IPS-NIHi11 (cell line): ENCODE measurements at places on chromosomes 12 and 14.

GRCh38 chr14:102323102-102323501, 3.6 kb downstream of the ZNF839 start:
- peak; percentile 55 for DNase-seq

GRCh38 chr14:52125885-52126284, 57.0 kb upstream of the NID2 start:
- no peak for DNase-seq

DNA sequence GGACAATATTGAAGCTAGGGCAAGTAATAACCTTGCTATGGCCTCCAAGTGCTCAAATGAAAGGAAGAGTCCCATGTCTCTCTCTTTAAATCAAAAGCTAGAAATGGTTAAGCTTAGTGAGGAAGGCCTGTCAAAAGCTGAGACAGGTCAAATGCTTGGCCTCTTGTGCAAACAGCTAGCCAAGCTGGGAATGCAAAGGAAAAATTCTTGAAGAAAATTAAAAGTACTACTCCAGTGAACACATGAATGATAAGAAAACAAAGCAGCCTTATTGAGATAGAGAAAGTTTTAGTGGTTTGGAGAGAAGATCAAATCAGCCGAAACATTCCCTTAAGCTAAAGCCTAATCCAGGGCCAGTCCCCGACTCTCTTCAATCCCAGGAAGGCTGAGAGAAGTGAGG, 84.1 kb upstream of the PLEKHA5 start:
- DNase-seq = no peak

GRCh38 chr12:87921621-87922020, 107.6 kb downstream of the C12orf50 start:
- DNase-seq = no peak

DNA sequence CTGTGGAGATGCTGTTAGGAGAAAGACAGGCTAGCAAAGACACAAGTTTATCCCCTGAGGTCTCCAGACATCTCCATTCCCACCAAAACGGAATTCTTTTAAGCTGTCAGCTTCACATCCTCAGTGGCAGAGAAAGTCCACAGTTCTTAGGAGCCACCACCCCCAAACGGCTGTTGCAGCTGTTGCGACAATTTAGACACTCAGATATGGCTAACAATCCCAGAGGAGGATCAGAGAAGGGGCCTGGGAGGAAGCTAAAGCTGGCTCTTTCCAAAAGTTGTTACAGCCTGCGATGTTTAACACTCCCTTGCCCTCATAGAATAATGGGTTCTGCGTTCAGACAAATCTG, 1.9 kb upstream of the ATP5MC2 start:
- DNase-seq = no peak

DNA sequence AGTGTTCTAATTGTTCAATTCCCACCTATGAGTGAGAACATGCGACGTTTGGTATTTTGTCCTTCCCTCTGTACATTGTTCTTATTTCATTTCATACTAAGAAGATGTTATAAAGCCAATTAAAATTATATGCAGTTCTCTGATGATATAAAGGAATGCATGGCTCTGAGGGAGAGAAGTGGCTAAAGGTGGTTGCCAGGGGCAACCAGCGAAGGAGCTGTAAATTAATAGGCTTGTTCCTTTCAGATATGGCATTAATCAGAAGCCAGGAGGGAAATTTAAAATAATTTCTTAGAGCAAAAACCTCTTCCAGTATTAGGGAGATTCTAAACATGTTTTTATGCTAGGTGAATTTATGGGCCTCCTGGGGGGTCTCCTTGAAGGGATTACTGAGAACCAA, 227.8 kb downstream of the TMEM117 start:
- no peak for DNase-seq

GRCh38 chr14:69727860-69728259, 39.1 kb upstream of the SRSF5 start:
- no peak for DNase-seq

DNA sequence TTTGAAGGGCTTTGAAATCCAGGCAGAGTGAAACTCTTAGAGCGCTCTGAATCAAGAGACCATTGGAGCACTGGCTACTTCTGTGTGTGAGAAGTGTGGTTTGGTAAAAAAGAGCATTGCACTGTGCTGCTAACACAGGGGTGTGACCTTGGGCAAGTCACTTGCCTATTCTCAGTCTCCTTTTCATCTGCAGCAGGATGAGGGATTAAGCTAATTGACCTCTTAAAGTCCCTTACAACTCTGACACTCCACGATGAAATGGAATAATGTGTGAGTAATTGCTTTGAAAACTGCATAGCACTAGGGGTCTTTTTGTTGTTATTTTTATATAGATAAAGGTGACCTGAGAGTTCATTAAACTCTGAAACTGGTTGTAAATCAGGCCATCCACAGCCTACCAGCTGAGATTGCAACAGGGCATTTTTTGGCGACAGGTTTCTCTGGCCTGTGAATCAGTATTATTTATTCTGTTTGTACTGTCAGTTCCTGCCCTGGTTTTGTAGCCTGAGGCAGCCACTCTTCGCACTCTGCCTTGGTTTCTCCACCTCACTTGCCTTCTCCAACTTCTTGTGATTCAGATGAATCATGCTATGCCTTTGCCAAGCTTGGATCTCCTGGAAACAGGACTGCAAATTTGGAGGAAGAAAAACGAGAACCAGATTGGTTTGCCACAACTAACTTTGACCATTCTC, 159.9 kb upstream of the PARP11 start:
- DNase-seq = no peak

DNA sequence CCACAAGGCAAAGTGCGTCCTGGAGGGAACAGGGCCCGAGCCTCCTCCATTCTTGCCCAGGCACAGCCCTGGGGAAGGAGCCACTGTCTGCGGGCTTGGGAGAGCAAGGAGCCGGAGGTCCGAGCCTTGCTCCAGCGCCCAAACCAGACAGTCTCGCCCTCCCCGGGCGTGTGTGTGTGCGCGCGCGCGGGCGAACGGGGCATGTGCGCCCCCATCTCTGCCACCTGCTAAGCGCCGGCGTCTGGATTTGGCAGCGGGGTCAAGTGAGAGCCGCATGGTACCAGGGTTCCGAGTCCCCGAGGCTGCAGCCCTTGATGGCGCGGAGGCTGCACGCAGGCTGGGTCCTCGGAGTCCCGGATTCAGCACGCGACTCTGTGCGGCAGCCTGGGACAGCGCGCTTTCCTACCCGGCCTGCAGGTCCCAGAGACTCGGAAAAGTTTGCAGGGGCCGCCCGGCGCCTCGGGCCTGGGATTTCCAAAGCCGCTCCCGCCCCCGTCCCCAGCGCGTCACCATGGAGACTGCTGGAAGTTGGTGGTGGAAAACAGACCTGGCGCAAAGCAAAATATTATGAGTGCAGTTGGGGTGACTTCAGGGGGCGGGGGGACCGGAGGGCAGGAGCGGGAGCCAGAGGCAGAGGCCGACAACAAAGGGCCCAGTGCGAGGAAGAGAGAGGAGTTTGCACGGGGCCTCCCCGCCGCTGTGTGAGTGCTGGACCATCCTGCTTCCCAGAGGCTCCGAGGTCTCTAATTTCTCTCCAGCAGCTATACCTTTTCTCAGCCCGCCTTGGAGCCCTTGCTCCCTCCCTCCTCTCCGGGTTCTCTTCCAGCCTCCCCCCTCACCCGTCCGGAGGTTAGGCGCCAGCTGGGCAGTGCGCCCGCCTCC, 4.2 kb downstream of the RFX4 start:
- DNase-seq = peak; percentile 60

GRCh38 chr14:53153702-53154112, 584 bp upstream of the DDHD1 start:
- no peak for DNase-seq

- DNase-seq = no peak
These were observed 570 bp downstream of the DMAC2L start for GRCh38 chr14:50312734-50313054.

DNA sequence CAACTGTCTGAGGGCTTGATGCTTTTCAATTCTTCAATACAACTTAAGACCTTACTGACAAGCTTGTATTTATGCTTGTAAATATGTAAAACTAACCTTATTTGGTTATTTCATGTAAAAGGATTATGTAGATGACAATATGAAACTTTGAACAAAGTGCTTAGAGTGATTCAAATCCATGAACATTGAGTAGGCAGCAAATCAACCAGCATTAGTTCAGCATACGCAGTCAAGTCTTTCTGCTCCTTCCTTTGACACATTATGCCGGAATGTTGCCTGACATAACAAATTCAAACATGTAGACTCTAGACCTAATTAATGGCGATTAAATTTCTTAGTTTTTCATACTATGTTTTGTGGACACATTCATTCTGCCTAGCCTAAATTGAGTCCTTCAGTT, 105.2 kb downstream of the FGD4 start:
- DNase-seq = no peak

GRCh38 chr12:68891141-68891540, 41.8 kb downstream of the CPM start:
- DNase-seq = no peak

DNA sequence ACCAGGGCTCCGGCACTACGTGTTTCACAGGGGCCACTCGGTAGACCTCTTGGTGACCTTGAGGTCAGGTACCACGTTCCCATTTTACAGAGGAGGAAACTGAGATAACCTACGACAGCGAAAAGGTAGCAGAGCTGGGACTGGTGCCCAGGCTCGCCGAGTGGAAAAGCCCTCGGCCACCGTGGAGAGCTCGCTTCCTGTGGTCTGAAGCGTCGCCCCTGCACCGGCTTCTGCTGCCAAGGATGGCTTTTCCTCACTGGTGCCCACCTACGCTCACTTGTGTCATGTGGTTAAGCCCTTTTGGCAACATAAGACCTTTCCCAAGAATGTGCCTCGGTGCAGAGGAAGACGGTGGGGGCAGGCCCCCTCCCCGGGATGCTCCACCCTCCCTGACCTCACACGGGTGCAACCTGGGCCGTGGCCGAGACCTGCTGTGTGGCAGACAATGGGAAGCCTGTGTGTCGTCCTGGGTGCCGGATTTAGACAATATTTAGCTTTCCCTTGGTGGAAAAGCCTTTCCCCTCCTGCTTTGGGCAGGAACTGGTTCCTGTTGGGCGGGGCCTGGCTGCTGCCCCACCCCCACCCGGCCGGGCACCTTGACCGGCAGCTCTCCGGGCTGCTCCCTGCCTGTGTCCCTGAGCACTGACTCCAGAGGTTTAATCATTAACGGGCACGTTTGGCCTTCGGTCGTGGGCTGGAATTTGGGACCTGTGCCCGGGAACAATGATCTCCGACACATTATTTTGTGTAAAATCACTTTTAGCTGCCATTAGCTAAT, 32.4 kb upstream of the PPP1R13B start:
- DNase-seq = peak; percentile 92

DNA sequence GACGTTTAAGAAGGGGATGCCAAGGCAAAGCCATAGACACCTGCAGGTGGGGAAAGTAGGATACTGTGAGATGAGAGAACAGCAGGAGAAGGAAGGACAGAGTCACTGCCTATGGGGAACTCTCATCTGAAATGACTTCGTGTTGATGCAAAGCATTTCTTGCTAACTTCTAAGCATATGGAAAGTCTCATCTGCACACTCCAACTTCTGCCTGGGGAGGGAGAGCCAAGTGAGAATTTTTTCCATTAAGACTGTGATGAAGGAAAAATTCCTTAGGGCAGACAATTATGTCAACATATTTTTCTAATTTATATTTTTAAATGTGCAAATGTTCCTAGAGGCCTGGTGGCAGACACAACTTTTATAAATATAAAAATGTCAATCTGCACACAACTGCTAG, 115.3 kb downstream of the IPO8 start:
- no peak for DNase-seq

DNA sequence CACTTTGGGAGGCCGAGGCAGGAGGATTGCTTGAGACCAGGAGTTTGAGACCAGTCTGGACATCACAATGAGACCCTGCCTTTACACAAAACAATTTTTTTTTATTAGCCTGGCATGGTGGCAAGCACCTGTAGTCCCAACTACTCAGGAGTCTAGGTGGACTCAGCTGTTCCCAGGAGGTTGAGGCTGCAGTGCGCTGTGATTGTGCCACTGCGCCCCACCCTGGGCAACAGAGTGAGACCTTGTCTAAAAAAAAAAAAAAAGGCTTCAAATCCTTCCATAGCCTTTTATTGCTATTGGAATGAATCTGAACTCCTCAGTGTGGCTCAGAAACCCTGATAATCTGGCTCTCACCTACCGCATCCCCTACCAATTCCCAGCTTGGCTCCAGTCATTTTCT, 26.1 kb downstream of the AK7 start:
- DNase-seq = no peak

GRCh38 chr12:105820429-105821125, 318.2 kb downstream of the NUAK1 start:
- DNase-seq = no peak
